Ascending aorta (tissue), 2 donors: ENCODE measurements at places on chromosomes 11 and 22. TPM values are rescaled to one million over a fixed set of nuclear protein-coding genes. Genes with fewer than 3 reads are reported as not detected.

Gene MMP10
- not detected for total RNA-seq

Gene HEPHL1
- not detected for total RNA-seq

- DNase-seq = no peak
Measured at GRCh38 chr22:48885271-48885918, 942.3 kb downstream of the BRD1 start.

Gene COX8A
- 520 TPM for total RNA-seq

GRCh38 chr11:1153951-1154493 lies 3.7 kb upstream of the MUC5AC start:
- peak; percentile 77 for DNase-seq

DNA sequence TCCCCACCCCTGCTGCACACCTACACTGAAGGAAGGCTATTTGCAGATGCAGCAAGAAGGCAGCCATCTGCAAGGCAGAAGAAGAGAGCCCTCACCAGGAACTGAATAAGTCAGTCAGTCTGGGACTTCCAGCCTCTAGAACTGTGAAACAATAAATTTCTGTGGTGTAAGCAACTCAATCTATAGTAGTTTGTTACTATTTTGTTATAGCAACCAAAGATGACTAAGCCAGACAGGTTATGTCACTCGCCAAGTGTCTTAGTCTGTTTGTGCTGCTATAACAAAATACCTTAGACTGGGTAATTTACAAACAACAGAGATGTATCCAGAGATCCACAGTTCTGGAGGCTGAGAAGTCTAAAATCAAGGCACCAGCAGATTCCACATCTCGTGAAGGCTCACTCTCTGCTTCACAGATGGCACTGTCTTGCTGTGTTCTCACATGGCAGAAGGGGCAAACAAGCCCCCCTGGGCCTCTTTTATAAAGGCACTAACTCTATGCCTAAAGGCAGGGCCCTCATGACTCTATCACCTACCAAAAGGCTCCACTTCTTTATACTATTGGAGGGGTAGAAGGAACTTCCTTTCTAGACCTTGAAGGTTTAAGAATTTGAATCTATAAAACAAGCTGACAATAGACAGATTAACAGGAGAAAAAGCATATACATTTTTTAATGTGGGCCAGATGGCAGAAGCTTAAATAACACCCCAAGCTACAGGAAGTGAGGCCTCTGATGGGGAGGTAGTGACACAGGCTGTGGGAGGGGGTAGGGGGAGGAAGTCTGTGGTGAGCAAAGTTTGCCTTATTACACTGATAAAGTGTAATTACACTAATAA lies 12.3 kb downstream of the APOL6 start:
- DNase-seq = no peak

Gene CECR2
- 1.4 TPM for total RNA-seq

Gene KRTAP5-10
- not detected for total RNA-seq

DNA sequence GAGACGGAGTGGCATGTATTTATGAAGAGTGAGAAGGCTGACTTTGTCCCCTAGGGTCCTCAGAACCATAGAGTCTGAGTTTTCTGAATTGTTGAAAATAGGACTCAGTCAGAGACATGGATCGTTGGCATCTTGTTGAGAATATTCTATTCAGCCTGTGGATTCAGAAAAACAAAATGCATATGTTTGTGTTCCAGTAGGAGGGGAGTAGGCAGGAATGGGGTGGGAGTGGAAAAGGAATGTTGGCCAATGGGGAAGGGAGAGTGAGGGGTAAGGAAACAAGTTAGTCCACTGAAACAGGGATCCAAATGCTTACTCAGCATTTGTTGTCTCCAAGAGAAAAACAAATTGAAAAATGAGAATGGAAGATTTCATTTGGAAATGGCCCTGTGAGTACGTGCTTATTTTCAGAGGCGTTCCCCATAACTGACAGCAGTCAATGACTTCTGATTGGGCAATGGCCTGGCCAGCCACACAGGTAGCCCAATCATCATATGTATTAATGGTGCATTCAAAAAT lies 14.7 kb downstream of the BARX2 start:
- no peak for DNase-seq

- no peak for DNase-seq
Measured at GRCh38 chr11:71189768-71190315, 62.5 kb downstream of the SHANK2 start.

DNA sequence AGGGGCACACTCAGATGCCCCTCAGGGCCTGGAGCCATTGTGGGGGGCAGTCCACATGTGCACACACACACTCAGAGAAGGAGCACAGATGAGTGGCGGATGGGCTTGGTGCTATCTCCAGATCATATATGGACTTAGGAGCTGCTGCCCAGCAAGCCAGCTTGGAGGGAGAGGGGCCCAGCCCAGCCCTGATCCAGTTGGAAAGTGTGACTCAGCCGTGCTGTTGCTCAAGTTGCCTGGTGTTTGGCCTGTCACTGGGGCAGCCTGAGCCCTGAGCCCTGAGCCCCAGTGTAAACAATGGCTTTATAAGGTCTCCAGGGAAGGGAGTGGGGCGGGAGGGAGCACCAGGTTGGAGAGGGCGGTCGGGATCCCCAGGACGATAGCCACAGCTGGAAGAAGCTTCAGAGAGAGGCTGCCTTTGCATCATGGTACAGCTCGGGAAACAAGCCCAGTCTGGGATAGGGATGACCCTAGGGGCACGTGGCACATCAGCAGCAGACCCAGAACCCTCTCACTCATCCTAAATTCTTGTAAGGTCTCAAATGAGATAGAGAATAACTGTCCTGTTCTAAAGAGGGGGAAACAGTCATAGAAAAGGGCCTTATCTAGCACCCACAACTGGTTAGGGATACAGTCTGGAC lies 4.8 kb downstream of the SELENOM start:
- peak; percentile 69 for DNase-seq

- DNase-seq = no peak
Measured at GRCh38 chr11:124538019-124538418, 5.4 kb downstream of the OR8B12 start.

DNA sequence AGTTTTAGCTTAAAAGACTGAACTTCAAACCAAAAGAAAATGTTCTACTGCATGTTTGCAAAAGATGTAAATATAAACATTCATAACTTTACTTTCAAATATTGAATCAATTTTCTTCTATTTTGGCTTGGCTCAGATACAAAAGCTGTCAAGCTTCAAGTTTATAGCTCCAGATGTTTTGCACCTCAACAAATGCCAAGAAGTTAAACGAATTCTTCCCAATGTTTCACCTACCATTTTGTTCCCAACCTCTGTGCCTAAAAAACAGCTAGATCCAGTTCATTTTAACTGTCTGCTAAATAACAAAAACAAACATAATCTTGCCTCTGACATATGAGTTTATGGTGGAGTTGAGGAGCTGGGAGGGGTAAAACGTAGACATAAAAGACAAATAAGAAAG lies 76.5 kb downstream of the RAB30 start:
- DNase-seq = no peak

Gene CALCA
- not detected for total RNA-seq

GRCh38 chr22:17705546-17705945 lies 67.0 kb downstream of the BCL2L13 start:
- DNase-seq = no peak

Gene MS4A6E
- total RNA-seq = not detected

DNA sequence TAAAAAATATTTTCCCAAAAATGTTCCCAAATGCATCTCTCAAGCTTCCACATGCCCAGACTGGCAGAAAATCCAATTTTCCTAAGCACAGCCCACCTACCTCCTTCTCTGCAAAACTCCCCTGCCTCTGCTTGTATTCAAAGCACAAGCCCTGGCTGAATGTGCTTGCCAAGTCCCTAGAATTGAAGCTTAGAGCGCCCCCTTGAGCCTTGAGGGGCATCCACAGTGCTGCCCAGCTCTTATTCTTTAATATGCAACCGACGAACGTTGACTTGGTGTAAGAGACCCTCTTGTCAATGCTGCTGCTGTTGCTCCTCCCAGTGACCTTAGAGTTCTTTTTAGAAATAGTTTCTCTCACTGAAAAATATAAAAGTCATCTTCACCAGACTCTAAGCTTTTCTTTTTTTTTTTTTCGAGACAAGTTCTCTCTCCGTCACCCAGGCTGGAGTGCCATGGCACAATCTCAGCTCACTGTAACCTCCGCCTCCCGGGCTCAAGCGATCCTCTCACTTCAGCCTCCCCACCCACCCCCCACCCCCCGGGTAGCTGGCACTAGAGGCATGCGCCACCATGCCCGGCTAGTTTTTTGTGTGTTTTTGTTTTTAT lies 63.5 kb upstream of the CAPRIN1 start:
- peak; percentile 27 for DNase-seq

Gene VSIG10L2
- not detected for total RNA-seq

DNA sequence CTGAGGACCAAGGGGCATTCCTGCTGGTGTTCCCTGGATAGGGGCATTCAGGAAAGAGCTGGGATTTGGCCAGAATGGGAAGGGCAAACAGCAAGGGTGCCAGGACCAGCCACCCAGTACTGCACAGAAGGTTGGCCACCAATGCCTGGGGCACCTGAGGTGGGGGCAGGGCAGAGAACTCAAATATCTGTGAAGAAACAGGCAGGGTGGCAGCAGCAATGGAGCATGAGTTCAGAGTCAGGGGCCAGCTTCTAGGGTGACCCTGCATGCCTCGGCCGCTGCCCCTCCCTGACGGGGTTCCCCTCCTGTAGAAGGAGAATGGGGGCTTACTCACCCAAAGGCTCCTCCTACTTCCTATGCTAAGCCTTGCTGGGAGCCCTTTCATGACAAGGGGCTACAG lies 79.3 kb upstream of the SHANK2 start:
- no peak for DNase-seq

Gene OR51E2
- 2.0 TPM for total RNA-seq

DNA sequence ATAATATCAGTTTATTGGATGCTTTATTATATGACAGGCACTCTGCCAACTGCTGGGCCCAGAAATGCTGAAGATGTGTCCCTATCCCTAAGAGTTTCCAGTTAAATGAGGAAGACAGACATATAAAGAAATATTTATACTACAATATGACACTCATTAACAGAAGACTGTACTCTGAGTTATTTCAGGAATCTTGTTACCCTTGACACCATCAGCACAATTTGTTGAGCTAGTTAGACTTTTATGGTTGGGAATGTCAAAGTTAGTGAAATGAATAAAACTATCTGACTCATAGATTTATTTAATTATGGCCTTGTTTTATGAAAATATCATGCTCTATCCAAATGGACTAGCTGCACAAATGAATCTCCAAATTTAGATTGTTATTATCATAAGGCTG lies 25.6 kb upstream of the MSANTD4 start:
- DNase-seq = no peak

- DNase-seq = no peak
Measured at GRCh38 chr11:79219186-79220045, 221.4 kb downstream of the TENM4 start.

Gene GDPD4
- total RNA-seq = not detected
